ENCODE measurements at places on chromosomes 6 and 20.

- DNase-seq: no peak
These were observed 52.2 kb downstream of the SAMD5 start for GRCh38 chr6:147560670-147561069.

- DNase-seq: no peak
These were observed 2.3 kb upstream of the GMDS start for GRCh38 chr6:2247664-2248063.

- no peak for DNase-seq
These were observed 228.0 kb upstream of the TAB2 start for GRCh38 chr6:149089510-149089909.

- no peak for DNase-seq
These were observed 82.2 kb downstream of the SNAP25 start for GRCh38 chr20:10300582-10301446.

GRCh38 chr6:159687341-159687740 is 5.7 kb downstream of the SOD2 start:
- DNase-seq: no peak

- DNase-seq: no peak
These were observed 884 bp upstream of the CUTA start for GRCh38 chr6:33418690-33419291.

- DNase-seq: no peak
These were observed 64.9 kb downstream of the ME1 start for GRCh38 chr6:83365931-83366330.

GRCh38 chr20:17931513-17931912 is 37.1 kb downstream of the SNX5 start:
- DNase-seq: no peak

DNA sequence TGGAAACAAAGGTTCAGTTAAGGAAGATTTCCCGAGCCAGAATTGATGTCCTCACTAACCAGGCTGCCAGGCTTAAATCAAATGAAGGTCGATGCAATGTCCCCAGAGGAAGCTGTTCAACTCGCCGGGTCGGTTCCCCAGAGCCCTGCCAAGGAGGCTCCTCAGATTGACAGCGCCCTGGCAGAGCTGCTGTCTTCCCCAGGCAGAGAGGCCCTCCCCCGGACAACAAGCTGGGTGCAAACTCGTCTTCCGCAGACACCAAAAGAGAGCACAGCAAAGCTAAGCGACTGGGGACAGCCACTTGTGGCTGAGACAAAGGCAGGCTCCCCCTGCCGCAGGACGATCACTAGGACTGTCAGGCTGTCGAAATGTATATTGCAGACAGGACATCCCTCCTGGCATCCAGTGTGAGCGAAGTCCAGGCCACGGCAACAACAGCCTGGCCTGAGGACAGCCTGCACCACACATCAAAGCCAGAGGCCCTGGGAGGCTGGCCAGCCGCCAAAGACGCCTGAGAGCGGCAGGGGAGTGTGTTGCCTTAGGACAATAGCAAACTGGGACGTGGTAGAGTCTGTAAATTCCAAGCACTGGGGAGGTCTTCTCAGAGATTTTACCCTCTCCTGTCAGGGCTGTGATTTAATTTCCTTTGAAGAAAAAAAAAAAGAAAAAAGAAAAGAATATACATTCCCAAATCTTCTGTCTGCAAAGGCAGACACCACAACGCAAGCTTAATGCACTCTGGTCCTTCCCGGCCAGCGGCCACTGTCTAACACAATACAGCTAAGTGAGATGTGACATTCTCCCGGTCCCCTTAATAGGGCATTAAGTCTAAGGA is 99.1 kb downstream of the HIVEP2 start:
- peak; percentile 57 for DNase-seq

DNA sequence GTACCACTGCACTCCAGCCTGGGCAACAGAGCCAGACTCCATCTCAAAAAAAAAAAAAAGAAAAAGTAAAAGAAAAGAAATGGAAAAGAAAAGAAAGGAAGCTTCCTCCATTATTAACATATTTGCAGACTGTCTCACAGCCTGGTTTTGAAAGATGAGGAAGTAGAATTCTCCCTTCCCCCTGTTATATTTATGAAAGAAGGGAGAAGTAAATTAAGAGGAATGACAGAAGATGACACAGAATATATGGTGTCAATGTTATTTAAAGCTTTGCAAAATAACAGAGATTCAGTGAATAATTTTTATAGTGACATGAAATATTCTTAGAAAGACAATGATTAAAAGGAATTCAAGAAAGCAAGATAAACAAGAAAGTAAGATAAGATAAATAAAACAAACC is 83.7 kb upstream of the PRSS16 start:
- no peak for DNase-seq

GRCh38 chr20:32396646-32397160 is 38.6 kb downstream of the ASXL1 start:
- no peak for DNase-seq

- no peak for DNase-seq
These were observed 90.7 kb upstream of the BACH2 start for GRCh38 chr6:90387383-90387775.

GRCh38 chr6:99521633-99522151 is 6.5 kb upstream of the USP45 start:
- DNase-seq: no peak

- DNase-seq: no peak
These were observed 56.9 kb downstream of the EYS start for GRCh38 chr6:65650086-65650485.

GRCh38 chr6:122751326-122751725 is 28.2 kb upstream of the FABP7 start:
- no peak for DNase-seq

- peak; percentile 29 for DNase-seq
These were observed 166.2 kb downstream of the SCML4 start for GRCh38 chr6:107657755-107658461.

GRCh38 chr6:36633915-36634314 is 39.8 kb downstream of the SRSF3 start:
- peak; percentile 47 for DNase-seq

- no peak for DNase-seq
These were observed 492.1 kb upstream of the EYS start for GRCh38 chr6:66199171-66199570.

DNA sequence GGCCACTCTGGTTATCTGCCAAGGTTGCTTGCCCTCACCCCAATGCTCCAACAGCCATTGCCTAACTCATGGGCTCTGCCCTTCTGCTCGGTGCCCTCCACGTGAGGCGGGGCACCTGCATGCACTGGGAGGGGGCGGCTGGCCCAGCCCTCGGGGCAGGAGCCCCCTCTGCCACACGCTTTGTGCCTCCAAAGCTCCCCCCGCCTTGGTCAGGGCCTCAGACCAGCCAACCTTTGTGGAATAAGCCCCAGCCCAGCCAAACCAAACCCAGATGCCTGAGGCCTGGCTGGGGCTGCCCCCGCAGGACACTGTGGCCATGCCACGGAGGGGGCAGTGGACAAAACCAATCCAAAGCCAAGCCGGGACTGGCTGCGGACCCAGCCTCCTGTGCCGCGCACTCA is 21.4 kb downstream of the SDCBP2 start:
- no peak for DNase-seq

Measured in COR-L47 (cell line).